ENCODE measurements at places on chromosomes 16 and 17. TPM values are rescaled to one million over a fixed set of nuclear protein-coding genes. Genes with fewer than 3 reads are reported as not detected.

Gene CDC6
- 110 TPM for total RNA-seq

Gene CYGB
- not detected for total RNA-seq

Gene GAST
- total RNA-seq: not detected

Gene CLEC19A
- not detected for total RNA-seq

Gene KRT31
- not detected for total RNA-seq

Gene TPSG1
- not detected for total RNA-seq

Gene SLC12A4
- total RNA-seq: 42.5 TPM

Gene SOX15
- 0.34 TPM for total RNA-seq

- H3K27me3 ChIP-seq: no peaks in the 10 kb centered on the region
- DNase-seq: no peak
- H3K36me3 ChIP-seq: peaks cover 9% of the 10 kb centered on the region
- peaks cover 2% of the 10 kb centered on the region for H3K4me1 ChIP-seq
- H3K4me3 ChIP-seq: no peak overlapping the region
Measured at GRCh38 chr17:2421315-2422147, 20.7 kb upstream of the MNT start.

GRCh38 chr16:88975511-88976061 is 1.4 kb downstream of the CBFA2T3 start:
- H3K27ac ChIP-seq: no peak overlapping the region
- peaks cover 14% of the 10 kb centered on the region for H3K27me3 ChIP-seq
- H3K36me3 ChIP-seq: no peaks in the 10 kb centered on the region
- H3K4me1 ChIP-seq: peaks cover 14% of the 10 kb centered on the region
- DNase-seq: no peak

DNA sequence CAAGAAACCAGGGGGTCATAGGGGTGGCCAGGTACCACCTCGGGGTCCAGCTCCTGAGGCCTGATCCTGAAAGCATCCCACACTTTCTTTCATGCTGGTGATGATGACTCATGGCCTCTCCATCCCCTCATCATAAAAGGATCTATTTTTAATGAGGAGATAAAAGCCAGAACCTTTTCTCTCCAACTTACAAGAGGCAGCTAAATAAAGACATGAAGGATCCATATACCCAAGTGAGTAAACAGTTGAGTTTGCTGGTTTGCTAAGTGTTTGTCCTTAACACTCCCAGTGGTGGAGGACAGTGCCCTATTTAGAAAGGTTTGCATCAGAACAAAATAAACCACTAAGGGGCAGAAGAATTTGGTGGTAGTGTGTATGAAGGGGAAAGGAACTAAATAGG is 383.8 kb downstream of the GRIN2A start:
- no peaks in the 10 kb centered on the region for H3K27me3 ChIP-seq
- H3K4me3 ChIP-seq: no peak overlapping the region
- no peaks in the 10 kb centered on the region for H3K36me3 ChIP-seq
- no peak overlapping the region for H3K27ac ChIP-seq
- no peaks in the 10 kb centered on the region for H3K4me1 ChIP-seq
- no peak for DNase-seq

GRCh38 chr16:88303890-88304819 is 78.6 kb upstream of the ZNF469 start:
- no peaks in the 10 kb centered on the region for H3K36me3 ChIP-seq
- no peak for DNase-seq

GRCh38 chr17:58341861-58342475 is 10.0 kb downstream of the SUPT4H1 start:
- no peak for DNase-seq
- peak overlapping the region; percentile 92 for H3K27ac ChIP-seq
- H3K4me1 ChIP-seq: peaks cover 65% of the 10 kb centered on the region
- no peaks in the 10 kb centered on the region for H3K27me3 ChIP-seq

- H3K27me3 ChIP-seq: no peaks in the 10 kb centered on the region
- H3K4me1 ChIP-seq: peaks cover 39% of the 10 kb centered on the region
- peak within 1 kb of the TSS; percentile 94 for H3K4me3 ChIP-seq
Measured at GRCh38 chr17:30831663-30832437, at the start of gene ATAD5. Gene ATAD5, plus strand, starts transcription at chr17:30831966. Its CDS starts 382 bp downstream, at chr17:30832348.

GRCh38 chr16:78249832-78250231 is 150.4 kb downstream of the WWOX start:
- DNase-seq: no peak
- no peaks in the 10 kb centered on the region for H3K27me3 ChIP-seq
- H3K36me3 ChIP-seq: peaks cover 3% of the 10 kb centered on the region
- H3K27ac ChIP-seq: no peak overlapping the region
- H3K4me1 ChIP-seq: no peaks in the 10 kb centered on the region

GRCh38 chr16:71883168-71883848 is 674 bp downstream of the ZNF821 start:
- H3K27ac ChIP-seq: peak overlapping the region; percentile 47
- H3K4me1 ChIP-seq: peaks cover 48% of the 10 kb centered on the region
- H3K4me3 ChIP-seq: peak overlapping the region; percentile 74
- peaks cover 14% of the 10 kb centered on the region for H3K36me3 ChIP-seq
- peaks cover 21% of the 10 kb centered on the region for H3K27me3 ChIP-seq

DNA sequence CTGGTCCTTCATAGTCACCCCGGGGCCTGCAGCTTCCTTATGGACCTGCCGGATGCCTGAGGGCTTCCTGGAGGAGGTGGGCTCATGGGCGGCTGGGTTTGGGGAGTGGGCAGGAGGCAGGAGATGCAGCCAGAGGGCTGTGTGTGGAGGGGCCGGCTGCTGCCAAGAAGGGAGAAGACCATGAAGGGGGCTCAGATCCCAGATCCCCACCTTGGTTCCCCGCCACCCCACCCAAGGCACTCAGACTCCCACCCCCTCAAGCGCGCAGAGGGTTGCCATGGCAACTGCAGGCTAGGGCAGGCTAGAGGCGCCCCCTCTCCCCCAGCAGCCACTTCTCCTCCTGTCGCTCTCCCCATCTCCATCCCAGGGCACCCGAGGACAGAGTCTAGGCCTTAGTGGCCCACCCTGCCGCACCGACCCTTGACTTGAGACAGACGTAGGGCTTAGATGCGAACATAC is 104.5 kb downstream of the CRLF3 start:
- DNase-seq: peak; percentile 6
- no peak overlapping the region for H3K27ac ChIP-seq
- H3K36me3 ChIP-seq: no peaks in the 10 kb centered on the region
- H3K4me3 ChIP-seq: no peak overlapping the region
- no peaks in the 10 kb centered on the region for H3K27me3 ChIP-seq

GRCh38 chr17:45771271-45771959 is 12.7 kb upstream of the CRHR1 start:
- no peak overlapping the region for H3K4me3 ChIP-seq
- H3K36me3 ChIP-seq: no peaks in the 10 kb centered on the region
- no peak for DNase-seq

GRCh38 chr17:5680766-5681165 is 96.5 kb upstream of the NLRP1 start:
- H3K4me1 ChIP-seq: no peaks in the 10 kb centered on the region
- peaks cover 13% of the 10 kb centered on the region for H3K27me3 ChIP-seq
- DNase-seq: no peak
- no peak overlapping the region for H3K27ac ChIP-seq
- H3K36me3 ChIP-seq: no peaks in the 10 kb centered on the region

- no peak for DNase-seq
- peaks cover 2% of the 10 kb centered on the region for H3K27me3 ChIP-seq
- no peaks in the 10 kb centered on the region for H3K36me3 ChIP-seq
- no peak overlapping the region for H3K4me3 ChIP-seq
Measured at GRCh38 chr16:47046726-47047523, 73.5 kb upstream of the DNAJA2 start.

DNA sequence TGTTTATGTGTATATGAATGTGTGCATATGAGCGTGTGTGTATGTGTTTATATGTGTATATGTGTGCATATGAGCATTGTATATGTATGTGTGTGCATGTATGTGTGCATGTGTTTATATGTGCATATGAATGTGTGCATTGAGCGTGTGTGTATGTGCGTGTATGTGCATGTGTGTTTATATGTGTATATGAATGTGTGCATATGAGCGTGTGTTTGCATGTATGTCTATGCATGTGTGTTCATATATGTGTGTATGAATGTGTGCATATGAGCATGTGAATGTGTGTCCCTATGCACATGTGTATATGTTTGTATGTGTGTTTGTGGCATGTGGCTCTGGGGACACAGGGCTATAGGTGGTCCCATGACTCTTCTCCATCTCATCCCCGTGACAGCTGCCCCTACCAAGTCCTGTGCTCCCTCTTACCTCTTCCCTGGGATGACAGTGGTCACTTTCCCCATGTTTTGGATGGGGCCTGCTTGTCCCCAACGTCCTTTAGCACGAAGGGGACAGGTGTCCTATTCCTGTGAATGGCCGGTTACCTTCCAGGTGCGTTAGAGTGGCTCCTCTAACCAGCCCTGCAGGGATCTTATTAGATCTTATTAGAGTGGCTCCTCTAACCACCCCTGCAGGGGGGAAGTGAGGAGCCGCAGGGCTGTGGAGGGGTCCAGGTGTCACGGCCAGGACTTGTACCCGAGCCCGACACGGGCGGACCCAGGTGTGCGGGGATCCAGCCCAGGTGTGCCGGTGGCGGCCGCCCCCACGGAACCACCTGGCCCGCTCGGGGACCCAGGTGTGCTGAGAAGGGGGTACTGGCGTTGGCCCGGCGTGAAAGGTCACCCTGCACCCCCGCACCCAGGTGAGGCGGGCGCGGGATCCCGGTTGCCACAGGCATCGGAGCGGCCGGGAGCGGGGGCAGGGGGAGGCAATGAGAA is 105.6 kb downstream of the SEC14L1 start:
- peak overlapping the region; percentile 56 for H3K4me3 ChIP-seq
- H3K27ac ChIP-seq: peak overlapping the region; percentile 33
- DNase-seq: no peak
- peaks cover 16% of the 10 kb centered on the region for H3K27me3 ChIP-seq
- H3K36me3 ChIP-seq: no peaks in the 10 kb centered on the region
- H3K4me1 ChIP-seq: peaks cover 26% of the 10 kb centered on the region

- no peaks in the 10 kb centered on the region for H3K27me3 ChIP-seq
- H3K36me3 ChIP-seq: peaks cover 54% of the 10 kb centered on the region
- DNase-seq: no peak
- peaks cover 11% of the 10 kb centered on the region for H3K4me1 ChIP-seq
- no peak overlapping the region for H3K4me3 ChIP-seq
Measured at GRCh38 chr17:3812771-3813170, 11.8 kb upstream of the ITGAE start.

DNA sequence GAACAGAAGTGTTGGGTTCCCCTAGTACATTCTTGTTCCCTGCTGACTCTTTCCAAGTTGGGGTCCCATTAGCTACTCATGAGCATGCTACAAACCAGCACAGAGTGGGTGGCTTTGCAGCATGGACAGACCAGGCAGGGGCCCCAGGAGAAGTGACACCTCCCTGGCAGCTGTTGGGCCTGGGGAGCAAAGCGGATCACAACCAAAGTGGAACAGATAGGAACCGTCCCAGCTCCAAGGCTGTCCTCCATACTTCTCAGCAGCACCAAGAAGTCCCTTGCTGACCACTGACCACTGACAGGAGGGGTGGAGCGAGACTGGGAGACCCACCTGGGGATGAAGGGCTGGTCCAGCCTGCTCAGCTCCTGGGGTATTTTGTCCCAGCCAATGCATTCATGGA is 12.4 kb upstream of the GFAP start:
- no peaks in the 10 kb centered on the region for H3K27me3 ChIP-seq
- H3K4me3 ChIP-seq: no peak overlapping the region
- peaks cover 61% of the 10 kb centered on the region for H3K36me3 ChIP-seq
- no peak overlapping the region for H3K27ac ChIP-seq
- DNase-seq: no peak

DNA sequence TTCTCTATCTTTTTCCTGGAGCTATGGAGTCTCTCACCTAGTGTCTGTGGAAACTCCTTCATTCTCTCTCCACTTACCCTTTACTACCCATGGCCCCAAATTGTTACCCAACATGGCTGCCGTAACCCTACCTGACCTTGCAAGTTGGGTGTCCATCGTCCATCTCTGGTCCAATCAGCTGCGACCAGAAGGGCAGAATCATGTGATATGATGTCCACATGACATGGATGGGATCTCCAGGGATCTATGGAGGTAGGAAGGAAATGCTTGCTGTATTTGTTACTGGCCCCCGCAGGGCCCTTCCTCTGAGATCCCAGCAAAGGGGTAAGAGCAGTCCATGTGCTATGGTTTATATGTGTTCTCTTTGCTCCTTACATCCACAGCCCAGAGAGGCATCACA is 8.0 kb upstream of the DRC7 start:
- H3K4me3 ChIP-seq: no peak overlapping the region
- no peaks in the 10 kb centered on the region for H3K36me3 ChIP-seq
- no peak for DNase-seq
- H3K4me1 ChIP-seq: peaks cover 39% of the 10 kb centered on the region
- no peaks in the 10 kb centered on the region for H3K27me3 ChIP-seq

GRCh38 chr16:12300490-12300889 is 324.0 kb downstream of the SNX29 start:
- no peaks in the 10 kb centered on the region for H3K27me3 ChIP-seq
- no peak overlapping the region for H3K4me3 ChIP-seq
- DNase-seq: no peak

DNA sequence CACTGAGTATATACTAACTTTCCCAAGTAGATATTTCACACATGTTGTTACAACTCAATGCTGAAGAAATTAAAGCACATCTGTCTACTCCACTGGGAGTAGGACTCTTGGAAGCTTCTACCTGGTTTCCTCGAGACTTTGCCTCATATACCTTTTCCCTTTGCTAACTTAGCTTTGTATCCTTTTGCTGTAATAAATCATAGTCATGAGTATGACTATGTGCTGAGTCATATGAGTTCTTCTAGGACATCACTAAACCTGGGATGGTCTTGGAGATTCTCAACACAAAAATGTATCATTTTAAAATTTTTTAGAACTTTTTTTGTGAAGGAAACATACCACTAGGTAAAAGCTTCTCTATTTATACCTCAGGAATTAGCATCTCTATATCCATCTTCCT is 39.8 kb downstream of the ABCA5 start:
- no peak overlapping the region for H3K27ac ChIP-seq
- no peaks in the 10 kb centered on the region for H3K4me1 ChIP-seq
- peaks cover 9% of the 10 kb centered on the region for H3K36me3 ChIP-seq

DNA sequence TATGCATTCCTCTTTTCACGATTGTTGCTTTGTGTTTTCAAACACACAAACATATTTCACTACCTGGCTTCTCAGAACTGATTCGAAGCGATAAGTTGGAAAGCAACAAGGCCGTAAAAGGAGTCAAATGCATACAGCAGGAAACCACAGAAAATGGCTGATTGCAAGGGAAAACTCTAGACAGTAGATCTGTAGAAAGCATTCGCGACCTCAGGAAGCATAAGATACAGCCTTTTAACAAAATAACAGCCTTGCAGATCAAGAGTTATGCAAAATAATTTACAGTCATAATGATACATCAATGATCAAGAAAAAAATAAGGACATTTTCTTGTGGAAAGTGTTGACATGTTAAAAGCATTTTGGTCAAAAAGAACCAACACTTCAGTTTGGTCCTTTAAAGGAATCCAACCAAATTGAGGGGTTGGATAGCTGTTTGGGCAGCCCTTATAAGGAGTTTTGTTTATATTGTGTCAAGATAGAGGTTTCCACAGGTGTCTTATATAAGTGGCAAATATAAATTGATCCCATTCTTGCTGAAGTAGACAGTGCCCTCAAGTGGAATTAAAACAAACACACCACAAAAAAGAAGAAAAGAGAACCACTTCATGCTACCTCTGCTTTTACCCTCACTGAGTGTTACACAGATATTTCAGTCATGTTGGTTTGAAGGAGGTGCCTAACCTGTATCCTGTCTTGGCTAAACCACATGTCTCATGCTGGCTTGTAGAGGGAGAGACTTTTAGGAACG is 5.5 kb downstream of the CYLD start:
- DNase-seq: peak; percentile 61
- H3K27me3 ChIP-seq: no peaks in the 10 kb centered on the region
- peaks cover 65% of the 10 kb centered on the region for H3K36me3 ChIP-seq
- peak overlapping the region; percentile 95 for H3K27ac ChIP-seq
- peak overlapping the region; percentile 80 for H3K4me3 ChIP-seq

- H3K27me3 ChIP-seq: no peaks in the 10 kb centered on the region
- peak overlapping the region; percentile 96 for H3K4me3 ChIP-seq
- H3K4me1 ChIP-seq: peaks cover 47% of the 10 kb centered on the region
- peak overlapping the region; percentile 94 for H3K27ac ChIP-seq
- H3K36me3 ChIP-seq: peaks cover 13% of the 10 kb centered on the region
Measured at GRCh38 chr16:31507617-31507928, 618 bp downstream of the RUSF1 start.
